ENCODE measurements at places on chromosomes 5 and 9. TPM values are rescaled to one million over a fixed set of nuclear protein-coding genes. Genes with fewer than 3 reads are reported as not detected.

Gene PCDHGA1
- 0.93 TPM for total RNA-seq

Gene PLPPR1
- total RNA-seq, result not detected

DNA sequence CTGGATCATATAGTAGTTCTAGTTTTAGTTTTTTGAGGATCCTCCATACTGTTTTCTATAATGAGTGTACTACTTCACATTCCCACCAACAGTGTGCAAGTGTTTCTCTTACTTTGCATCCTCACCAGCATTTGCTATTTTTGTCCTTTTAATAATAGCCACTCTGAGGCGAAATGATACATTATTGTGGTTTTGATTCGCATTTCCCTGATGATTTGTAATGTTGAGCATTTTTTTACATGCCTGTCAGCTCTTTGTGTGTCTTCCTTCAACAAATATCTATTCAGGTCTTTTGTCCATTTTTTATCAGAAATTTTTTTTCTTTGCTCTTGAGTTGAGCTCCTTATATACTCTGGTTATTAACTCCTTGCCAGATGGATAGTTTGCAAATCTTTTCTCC, 114.0 kb downstream of the ADAMTSL1 start:
- no peak for DNase-seq

- DNase-seq, result no peak
These were observed 54.6 kb upstream of the ABCA1 start for GRCh38 chr9:104982543-104982942.

DNA sequence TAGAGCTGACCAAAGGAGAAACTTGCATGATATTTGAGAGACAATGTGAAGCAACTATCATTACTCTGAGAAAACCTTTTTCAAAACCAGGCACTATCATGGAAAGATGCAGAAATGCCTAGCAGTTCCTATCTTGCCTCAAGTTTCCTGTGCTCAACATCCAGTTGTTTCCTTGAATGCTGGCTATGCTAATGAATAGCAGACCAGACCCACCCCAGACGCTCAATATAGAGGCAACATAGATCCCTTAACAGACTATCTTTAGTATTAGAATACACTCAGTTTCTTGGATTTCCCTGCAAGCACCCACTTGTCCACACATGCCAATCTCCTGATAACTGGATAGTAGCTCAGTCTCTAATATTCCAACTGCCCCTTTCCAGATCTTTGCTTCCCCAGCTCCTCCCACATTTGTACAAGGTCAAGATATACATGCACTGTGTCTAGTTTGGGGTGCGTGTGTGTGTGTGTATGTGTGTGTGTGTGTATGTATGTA, 93.3 kb upstream of the PCSK5 start:
- no peak for DNase-seq

- no peak for DNase-seq
These were observed 2.5 kb downstream of the PMPCA start for GRCh38 chr9:136412962-136413361.

DNA sequence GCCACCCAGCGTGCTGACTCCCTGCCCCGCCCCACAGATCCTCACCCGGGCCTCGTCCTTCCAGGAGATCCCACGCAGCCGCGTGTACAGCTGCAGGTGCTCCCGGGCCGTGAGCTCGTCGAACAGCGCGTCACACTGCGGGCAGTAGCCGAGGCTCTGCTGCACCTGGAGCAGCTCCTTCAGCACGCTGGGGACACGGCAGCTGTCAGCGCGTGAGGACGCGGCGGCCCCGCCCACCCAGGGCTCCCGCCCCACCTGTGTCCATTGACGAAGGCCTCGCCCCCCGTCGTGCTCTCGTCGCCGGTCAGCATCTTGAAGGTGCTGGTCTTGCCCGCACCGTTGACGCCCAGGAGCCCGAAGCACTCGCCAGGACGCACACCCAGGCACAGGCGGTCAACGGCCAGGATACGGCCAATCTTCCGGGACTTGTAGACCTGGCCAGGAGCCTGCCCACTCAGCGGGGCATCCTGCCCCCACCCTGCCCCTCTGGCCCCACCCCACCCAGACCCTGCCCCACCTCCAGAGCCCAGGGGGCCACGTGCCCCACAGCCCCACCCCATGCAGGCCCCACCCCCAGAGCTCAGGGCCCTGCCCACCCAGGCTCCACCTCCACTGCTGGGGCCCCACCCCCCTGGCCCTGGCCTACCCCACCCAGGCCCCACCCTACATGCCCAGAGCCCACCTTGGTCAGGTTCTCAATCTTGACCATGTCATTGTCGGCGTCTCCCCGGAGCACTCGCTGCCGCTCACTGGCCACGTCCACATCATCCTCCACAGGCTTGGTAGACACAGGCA, 13.8 kb upstream of the CLIC3 start:
- DNase-seq, result no peak

GRCh38 chr5:59813761-59814536, 79.6 kb downstream of the PDE4D start:
- DNase-seq, result no peak

GRCh38 chr9:105683688-105684275, 10.6 kb upstream of the TMEM38B start:
- DNase-seq, result no peak

DNA sequence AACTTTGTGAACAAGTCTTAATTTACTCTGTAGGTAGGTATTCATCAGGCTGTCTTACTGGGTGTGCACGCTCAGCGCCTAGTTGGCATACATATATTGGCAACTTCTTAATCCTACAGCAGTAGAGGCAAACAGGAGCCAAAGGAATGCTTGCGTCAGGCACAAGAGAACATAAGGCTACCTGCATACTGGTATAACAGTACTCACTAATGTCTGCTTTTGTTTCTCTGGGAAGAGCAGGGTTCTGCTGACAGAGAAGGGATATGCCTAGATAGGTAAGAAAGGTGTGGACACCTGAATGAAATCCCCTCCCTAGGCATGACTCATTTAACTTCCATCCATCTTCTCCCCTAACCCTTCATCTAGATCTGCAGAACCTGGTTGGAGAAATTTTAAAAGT, 40.1 kb downstream of the ELL2 start:
- no peak for DNase-seq

Data from posterior vena cava (tissue), 2 donors.